GM12891 (cell line): ENCODE measurements at places on chromosomes 13 and 19.

DNA sequence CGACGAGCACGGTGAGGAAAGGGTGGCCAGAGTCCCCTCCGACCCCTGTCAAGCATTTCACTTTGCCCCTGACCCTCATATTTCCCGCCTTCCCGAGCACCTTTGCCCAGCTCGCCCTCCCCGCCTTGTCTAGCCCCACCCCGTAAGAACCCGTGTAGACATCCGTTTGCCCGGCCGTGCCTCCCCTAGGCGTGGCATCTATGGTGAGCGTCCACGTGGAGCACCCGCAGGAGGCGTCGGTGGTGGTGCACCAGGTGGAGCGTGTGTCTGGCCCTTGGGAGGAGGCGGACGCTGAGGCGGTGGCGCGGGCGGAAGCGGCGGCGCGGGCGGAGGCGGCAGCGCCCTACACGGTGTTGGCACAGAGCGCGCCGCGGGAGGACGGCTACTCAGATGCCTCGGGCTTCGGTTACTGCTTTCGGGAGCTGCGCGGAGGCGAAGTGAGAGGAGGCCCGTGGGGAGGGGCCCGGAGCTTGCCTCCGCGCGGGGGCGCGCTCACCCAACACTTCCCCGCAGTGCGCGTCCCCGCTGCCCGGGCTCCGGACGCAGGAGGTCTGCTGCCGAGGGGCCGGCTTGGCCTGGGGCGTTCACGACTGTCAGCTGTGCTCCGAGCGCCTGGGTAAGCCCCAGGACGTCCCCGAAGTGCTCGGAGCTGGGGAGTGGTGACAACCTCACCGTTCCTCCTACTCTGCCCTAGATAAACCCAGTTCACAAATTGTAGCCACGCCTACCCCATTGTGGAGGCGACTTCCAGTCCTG lies 4.2 kb downstream of the LTBP4 start:
- peak; percentile 71 for DNase-seq

DNA sequence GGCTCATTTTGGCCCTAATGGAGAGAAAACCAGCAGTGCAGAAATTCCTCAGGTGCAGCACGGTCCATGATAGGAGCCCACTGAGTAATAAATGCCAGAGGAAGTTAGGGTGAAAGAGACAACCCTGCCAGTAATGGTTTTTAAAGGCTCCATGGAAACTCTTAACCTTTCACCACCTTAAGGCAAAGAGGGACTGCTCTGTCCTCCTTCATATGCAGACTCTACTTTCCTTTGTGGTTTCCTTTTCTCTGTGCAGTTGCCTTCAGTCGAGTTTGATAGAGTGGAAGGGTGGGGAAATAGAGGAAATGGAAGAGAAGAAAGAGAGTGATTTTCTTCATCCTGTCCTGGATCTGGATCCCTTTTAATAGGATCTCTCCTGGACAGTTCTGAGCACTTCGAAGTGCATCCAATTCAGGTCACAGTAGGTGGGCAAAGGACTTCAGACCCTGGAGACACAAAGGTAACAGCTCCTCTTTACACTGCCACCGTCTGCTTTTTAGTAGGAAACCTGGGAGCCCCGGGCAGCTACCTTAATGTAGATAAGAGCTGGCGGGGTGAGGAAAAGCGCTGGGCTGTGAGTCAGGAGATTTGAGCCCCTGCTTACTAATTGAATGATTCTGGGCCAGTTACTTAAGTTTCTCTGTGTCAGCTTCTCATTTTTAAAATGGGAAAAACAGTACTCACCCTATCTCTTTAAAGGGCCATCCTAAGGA lies 294.8 kb downstream of the KCNRG start:
- DNase-seq, result no peak

- no peak for DNase-seq
These were observed 4.2 kb downstream of the CYTH2 start for GRCh38 chr19:48473161-48473966.

DNA sequence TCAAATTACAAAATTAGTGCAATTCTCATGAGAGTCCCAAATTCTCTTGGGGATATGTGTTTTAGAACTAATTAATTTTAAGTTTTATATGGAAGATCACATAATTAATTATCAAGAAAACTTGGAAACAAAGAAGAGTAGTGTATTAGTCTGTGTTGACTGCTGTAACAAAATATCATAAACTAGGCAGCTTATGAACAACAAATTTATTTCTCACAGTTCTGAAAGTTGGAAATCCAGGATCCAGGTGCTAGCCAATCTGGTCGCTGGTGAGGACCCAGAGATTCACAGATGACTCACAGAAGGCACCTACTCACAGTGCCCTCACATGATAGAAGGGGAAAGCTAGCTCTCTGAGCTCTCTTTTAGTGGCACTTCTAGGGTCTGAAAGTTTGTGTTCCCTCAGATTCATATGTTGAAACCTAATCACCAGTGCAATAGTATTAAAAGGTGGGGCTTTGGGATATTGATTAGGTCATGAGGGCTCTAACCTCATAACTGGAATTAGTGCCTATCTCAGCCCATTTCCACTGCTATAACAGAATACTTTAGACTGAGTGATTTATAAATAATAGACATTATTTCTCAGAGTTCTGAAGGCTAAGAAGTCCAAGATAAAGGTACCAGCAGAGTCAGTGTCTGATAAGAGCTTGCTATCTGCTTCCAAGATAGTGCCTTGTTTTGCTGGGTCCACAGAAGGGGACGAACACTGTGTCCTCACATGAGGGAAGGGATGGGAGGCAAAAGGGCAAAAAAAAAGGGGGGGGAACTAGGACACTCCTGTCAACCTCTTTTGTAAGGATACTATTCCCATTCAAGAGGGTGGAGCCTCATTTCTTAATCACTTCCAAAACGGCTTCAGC lies 1.5 kb upstream of the ARGLU1 start:
- DNase-seq, result no peak

GRCh38 chr13:39370554-39370953 lies 232.4 kb downstream of the LHFPL6 start:
- no peak for DNase-seq

GRCh38 chr19:1871630-1872029 lies 8.3 kb upstream of the KLF16 start:
- DNase-seq, result no peak

GRCh38 chr13:44425041-44425814 lies 51.6 kb downstream of the SERP2 start:
- no peak for DNase-seq

GRCh38 chr13:60035874-60036273 lies 127.9 kb downstream of the DIAPH3 start:
- DNase-seq, result no peak

GRCh38 chr19:41753936-41754529 lies 1.3 kb upstream of the CEACAM6 start:
- peak; percentile 13 for DNase-seq

- no peak for DNase-seq
These were observed 54.9 kb upstream of the RANBP3 start for GRCh38 chr19:6032827-6033226.

DNA sequence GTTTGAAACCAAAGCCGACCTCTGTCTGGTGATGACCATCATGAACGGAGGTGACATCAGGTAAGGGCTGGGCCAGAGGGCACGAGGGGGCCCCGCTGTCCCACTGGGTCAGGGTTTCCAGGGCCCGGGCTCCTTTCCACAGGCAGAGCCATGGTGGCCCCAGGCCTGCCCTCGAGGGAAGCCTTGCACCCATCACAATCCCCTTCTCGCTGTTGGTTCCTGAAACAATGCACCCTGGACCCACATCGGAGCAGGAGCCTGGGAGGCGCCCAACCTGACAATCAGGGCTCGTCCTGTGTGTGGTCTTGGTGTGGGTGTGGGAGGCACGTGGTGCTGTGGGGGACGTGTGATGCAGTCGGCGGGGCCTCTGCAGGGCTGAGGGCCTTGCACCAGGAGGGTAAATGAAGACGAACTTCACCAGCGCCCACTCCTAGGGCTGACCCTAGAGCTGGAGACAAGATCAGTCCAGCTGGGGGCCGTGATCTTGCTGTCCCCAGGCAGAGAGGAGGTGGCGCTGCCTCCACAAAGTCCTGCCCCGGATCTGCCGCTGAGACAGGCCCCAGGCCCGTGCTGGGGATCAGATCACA lies 2.8 kb downstream of the GRK1 start:
- DNase-seq, result no peak

- DNase-seq, result no peak
These were observed 61.5 kb downstream of the ZIC5 start for GRCh38 chr13:99909836-99910619.

DNA sequence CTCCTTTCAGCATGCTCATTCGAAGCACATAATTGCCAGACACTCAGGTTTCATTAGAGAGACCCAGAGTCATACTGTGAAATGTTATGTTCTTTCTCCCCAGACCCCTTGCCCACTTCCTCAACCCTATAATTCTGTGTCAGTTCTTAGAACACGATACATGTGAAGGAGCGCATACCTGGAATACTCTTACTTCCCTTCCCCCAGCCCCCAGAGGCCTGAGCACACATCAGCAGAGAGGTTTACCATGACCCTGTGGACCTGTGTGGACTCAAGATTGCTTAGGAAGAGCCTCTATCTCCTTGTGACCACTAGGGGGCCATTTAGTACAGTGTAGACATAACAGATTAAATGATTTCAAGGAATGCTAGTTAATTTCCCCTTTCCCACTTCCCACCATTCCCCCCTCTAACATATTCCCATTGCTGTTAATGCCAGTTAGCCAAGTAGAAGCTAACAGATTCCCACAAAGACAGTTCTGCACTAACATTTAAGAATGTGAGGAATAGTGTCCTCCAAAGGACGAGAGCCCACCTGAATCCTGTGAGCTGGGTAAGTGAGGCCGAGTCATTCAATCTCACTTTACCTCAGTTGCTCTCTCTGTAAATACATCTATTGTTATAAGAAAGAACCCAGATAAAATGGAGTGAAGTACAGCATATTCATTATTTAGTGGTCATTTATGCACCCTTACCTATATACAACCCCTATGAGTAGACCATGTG lies 154.2 kb upstream of the MAB21L1 start:
- DNase-seq, result peak; percentile 2

DNA sequence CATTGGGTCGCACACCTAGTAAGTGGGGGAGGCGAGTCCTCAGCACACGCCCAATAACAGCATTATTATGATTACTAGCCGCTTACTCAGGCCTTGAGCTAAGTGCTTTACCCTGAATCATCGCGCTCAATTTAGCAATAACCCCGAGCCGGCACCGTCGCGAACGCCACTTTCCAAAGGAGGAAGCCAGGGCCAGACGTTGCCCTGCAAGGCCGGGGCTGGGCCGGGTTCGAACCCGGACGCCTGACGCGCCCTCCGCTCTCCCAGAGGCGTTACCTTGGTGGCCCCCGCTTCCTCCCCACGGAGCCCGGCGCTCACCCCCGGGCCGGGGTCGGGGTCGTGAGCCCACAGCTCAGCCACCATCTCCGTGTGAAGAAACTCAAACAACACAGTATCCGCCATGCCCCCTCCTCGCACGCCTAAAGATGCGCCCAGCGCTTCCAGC lies at the start of gene TRAPPC6A:
Gene TRAPPC6A (minus strand): TSS at position 421 of the 445 bp plus-strand sequence. CDS start 19 bp downstream, at position 402.
- DNase-seq, result no peak

DNA sequence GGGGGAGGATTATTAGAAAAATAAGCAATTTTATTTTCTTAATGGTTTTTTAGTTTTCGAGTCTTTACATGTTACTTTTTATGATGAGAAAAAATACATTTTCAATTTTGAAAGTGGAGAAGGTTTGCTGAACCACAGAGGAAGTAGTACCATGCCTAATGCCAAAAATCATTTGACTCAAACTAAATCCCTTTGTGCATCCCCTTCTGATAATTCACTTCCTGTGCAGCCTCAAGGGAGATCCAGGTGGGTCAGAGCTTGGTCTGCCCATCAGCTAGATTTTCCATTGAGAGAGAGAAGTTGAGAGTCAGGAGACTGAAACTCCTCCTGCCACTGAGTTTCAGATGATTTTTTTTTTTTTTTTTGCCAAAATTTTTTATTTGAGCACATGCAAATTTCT lies 571.7 kb downstream of the LIG4 start:
- no peak for DNase-seq

- DNase-seq, result no peak
These were observed 865.2 kb upstream of the SLC10A2 start for GRCh38 chr13:103931331-103931845.

GRCh38 chr19:51690454-51691073 lies 2.6 kb upstream of the SPACA6 start:
- DNase-seq, result peak; percentile 66

- no peak for DNase-seq
These were observed 83.2 kb downstream of the PTPRS start for GRCh38 chr19:5257155-5258045.

DNA sequence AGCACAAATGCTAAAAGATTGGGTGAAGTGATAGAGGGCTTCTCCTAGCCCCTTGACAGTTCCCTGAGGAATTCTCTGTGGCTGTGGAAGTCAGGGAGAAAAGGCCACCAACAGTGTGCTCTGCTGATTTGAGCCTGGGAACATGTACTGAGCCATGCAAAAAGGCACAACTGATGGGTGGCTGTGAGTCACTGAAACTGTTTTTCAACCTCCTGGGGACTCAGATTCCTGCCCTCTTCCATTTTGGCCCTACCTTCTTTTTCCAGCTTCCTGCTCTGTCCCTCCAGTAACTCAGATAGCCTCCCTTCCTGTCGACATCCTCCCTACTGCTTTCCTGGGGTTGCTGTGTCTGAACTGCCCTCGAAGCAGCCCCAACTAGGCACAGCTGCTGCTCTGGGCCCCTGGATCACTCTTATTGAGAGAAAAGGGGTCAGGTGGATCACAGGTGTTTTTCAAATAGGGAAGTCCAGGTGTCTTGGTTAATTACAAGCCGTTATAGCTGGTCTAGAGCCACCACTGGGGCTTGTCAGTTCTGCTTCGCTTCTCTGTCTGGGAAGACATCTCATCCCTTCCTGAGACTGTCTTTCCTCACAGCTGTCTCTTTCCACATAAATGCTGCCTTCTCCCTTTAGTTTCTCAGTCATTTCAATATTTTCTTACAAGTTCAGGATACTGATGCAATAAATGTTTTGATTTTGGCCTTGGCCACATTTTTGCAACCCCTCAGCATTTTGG lies 13.7 kb downstream of the FAM124A start:
- DNase-seq, result no peak

DNA sequence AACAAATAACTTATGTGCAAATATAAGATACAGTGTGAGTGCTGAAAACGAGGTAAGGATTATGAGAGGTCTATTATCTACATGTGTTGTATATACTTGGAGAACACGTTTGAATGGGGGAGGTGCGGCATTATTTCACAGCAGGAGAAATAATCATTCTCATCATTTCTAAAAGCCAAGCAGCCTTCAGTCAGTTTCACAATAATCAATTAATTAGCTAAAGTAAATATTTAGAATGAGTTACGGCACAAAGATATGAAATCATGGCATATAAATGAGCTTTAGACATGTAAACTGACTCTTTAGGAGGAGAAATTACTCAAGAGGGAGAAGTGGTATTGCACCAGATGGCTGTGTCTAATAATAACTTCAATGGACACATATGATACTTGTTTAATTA lies 366.6 kb downstream of the DNAJC15 start:
- no peak for DNase-seq

DNA sequence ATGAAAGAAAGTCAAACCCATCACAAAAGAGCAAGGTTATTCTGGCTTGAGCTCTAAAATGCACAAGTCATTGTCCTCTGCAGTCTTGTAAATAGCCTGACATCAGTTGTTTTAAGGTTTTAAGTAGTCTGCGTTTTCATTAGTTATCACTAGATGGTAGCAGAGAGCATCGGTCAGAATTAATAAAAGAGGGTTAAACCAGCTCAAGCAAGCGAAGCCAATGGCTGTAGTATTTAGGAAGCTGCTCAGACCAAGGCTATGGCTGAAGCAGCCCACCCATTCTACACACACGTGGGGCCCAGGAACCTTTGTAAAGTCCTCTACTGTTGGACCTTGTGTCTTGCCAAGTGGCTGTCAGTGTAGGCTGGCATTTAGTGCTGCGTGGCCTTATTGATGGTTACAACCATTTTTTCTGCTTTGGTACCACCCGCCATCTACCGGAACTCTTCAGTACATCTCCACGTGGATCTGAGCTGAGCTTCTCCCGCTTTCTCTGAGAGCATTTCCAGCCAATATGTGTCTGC lies 13.3 kb upstream of the ZNF57 start:
- DNase-seq, result no peak

- DNase-seq, result no peak
These were observed 12.1 kb downstream of the CEBPA start for GRCh38 chr19:33290082-33290815.
